ENCODE measurements at places on chromosomes 4 and X.

DNA sequence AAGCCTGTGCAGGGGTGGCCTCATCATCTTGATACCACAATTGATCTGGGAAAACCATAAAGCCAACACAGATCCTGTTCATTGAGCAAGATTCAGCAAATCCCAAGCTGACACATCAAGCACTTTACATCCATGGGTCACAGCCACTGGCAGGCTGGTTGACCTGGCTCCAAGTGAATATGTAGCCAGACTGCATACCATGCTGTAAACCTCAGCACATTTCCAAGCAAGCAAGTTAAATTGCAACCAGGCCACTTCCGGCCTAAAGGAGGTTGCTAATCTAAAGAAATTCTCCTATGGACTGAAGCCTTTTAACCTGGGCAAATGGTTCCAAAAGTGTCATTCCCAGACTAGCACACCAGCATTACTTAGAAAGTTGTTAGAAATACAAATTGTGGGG is 54.4 kb upstream of the USP26 start:
- peak; percentile 9 for DNase-seq

DNA sequence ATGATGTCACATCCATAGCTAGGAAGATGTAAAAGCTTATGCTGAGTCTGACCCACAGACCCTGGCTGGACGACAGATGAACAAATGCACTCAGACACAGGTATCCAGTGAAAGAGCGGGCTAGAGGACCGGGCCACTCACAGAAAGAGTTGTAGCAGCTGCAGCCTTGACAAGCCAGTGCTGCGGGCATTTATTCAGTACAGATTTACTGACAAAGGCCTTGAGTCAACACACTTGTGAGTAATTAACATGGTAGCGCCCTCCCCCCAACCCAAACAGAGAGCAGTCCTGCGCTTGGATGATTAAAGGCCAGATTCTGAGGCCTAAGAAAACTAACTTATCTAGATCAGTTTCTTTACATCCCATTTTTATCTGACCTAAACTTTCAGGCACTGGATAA is 244.6 kb downstream of the SPANXN4 start:
- DNase-seq, result no peak

DNA sequence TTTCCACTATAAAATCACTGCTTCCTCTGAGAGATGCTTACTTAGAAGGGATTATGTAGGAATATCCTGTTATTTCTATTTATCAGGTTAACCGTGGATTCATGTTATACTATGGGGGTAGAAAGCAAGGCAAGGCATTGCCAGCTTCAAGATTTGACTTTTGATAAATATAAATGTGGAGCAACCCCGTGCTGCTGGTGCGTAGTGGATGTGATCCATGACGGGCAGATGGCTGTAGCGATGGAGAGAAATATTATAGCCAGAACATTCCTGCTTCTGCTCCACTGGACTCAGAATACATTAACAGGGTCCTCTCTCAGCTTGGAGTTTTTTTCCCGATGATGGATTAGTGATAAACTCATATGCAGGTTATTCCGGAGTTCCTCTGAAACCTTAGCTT is 157.6 kb downstream of the TENM3 start:
- DNase-seq, result no peak

GRCh38 chr4:143773998-143774895 is 73.8 kb upstream of the FREM3 start:
- peak; percentile 50 for DNase-seq

DNA sequence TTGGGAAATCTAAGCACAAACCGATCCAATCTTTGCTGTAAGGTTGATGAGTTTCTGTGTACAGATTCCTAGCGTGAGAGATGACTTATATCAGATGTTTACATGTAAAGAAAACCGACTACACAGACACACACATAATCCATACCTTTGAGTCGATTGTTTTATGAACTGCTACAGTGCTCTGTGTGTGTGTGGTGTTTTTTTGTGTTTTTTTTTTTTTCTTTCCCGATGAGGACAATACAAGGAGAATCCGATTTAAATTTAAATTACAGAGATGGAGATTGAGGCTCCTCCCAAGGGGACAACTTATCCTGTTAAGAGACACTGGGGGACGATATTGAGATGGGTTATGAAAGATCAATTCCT is 461 bp upstream of the SLC9A6 start:
- no peak for DNase-seq

DNA sequence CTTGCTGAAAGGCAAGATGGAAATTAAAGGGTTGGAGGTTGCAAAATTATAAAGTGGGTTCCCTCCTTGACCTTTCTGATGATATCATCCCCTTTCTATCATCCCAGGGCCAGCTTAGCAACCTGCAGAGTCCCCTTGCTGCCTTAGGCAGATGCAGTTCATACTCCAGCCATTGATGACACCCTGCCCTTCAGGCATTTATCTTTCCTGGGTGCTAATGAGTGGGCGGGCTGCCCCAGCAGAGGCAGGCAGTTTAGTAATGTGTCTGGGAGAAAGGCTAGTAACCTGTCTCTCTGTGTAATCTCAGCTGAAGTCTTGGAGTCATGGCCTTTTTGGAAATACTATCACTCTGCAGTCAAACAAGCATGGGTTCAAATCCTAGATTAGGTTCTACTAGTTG is 3.8 kb upstream of the FRMPD3 start:
- DNase-seq, result no peak

- no peak for DNase-seq
Observed at GRCh38 chrX:112997991-112998390, 157.4 kb upstream of the AMOT start.

- peak; percentile 68 for DNase-seq
Observed at GRCh38 chrX:102808336-102808735, 87.8 kb downstream of the GPRASP3 start.

DNA sequence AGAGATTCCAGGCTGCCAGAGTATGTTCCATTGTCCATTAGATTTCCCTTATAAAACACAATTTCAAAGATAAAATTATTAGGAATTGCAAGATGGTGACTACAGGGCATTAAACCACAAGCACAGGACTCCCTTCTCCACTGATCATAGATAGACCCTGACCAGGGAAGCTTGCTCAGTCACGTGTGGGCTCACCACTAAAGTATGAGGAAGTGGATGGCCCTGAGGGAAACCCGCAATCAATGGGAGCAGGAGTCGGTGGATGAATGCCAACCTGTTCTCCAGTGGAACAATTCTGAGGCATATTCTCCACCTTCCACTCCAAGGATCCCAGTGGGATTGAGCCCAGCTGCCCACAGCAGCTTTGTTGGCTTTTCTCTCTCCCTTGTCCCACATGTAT is 515.7 kb downstream of the BCOR start:
- DNase-seq, result peak; percentile 53

DNA sequence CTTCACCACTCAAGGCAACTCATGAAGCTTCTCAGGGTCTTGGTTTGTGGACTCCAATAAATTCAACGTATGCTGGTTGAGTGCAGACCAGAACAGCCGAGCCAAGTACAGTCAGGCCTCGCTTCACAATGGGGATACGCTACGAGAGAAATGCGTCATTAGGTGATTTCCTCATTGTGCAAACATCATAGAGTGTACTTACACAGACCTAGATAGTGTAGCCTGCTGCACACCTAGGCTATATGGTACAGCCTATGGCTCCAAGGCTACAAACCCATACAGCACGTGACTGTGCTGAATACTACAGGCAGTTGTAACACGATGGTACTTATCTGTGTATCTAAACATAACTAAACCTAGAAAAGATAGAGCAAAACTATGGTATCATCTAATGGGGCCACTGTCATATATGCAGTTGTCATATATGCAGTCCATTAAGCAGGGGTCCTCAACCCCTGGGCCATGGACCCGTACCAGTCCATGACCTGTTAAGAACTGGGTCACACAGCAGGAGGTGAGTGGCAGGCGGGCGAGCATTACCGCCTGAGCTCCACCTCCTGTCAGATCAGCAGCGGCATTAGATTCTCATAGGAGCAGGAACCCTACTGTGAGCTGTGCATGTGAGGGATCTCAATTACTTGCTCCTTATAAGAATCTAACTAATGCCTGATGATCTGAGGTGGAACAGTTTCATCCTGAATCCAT is 31.5 kb downstream of the RTL5 start:
- no peak for DNase-seq

DNA sequence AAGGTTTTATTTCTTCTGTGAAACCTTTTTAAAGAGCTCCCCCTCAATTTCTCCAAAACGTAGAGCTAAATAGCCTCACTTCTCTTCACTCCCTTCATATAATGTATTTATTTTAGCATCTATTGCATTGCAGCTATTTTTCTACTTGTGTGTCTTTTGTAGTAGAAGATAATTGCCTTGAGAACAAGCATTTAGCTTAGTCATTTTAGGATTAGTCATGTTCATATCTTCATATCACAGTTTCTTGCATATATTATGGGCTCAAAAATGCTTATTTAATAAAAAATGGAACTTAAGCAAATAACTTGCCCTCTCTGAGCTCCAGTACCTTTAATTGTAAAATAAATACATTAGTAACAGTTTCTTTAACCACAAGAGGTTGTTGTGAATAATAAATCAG is 72.1 kb upstream of the SPANXC start:
- peak; percentile 7 for DNase-seq

DNA sequence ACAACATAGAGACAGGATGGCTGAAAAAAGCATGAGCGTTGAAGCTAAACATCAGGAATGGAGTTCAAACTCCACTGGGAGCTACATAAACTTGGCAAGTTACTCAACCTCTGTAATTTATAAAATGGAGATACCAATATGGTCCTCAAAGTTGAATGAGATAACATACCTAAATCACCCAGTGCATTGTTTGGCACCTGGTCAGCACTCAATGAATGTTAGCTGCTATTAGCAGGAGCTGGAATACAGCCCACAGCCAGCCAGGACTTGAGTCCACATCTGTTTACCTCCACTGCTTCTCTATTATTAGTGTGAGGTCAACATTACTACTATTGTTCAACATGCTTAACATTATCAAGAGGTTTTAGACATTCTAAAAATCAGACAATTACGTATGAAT is 97.9 kb downstream of the NR3C2 start:
- no peak for DNase-seq

GRCh38 chr4:153916273-153916755 is 127.4 kb upstream of the SFRP2 start:
- no peak for DNase-seq

GRCh38 chr4:174582463-174582862 is 60.2 kb upstream of the HPGD start:
- no peak for DNase-seq

DNA sequence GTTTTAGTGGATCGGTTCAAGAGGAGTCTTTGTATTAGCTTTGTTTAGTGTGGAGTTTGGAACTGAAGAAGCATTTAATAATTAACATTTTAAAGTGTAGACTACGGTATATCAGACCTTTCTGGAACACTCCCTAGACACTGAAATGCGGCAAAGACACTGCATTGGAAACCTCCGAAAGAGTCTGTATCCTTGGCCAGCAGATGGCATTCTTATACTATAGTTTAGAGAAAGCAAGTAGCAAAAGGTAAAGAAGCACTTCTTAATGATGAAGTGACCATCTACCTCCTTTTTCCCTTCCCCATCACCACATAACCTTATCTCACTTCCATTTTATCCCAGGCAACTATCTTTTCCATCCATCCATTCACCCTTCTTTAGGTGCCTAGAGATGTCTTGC is 7.6 kb downstream of the FABP2 start:
- DNase-seq, result peak; percentile 47

DNA sequence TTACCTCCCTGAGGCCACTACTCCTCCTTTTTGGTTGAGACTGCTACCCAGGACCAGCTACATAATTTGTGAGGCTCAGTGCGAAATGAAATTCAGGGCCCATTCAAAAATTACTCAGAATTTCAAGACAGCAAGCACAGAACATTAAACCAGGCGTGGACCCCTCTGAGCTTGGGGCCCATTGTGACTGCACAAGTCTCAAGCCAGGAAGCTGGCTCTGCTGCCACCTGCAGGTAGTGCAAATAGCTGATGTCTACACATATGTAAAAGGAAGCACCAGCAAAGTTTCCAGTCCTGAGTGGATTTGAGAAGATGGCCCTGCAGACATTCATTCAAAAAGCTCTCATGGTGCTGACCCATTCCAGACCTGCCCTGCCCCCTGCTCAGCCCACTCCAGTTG is 213.4 kb upstream of the LNX1 start:
- DNase-seq, result peak; percentile 28

GRCh38 chrX:23904096-23904495 is 3.6 kb downstream of the APOO start:
- DNase-seq, result no peak

GRCh38 chrX:4181782-4182407 is 468.4 kb upstream of the PRKX start:
- no peak for DNase-seq

DNA sequence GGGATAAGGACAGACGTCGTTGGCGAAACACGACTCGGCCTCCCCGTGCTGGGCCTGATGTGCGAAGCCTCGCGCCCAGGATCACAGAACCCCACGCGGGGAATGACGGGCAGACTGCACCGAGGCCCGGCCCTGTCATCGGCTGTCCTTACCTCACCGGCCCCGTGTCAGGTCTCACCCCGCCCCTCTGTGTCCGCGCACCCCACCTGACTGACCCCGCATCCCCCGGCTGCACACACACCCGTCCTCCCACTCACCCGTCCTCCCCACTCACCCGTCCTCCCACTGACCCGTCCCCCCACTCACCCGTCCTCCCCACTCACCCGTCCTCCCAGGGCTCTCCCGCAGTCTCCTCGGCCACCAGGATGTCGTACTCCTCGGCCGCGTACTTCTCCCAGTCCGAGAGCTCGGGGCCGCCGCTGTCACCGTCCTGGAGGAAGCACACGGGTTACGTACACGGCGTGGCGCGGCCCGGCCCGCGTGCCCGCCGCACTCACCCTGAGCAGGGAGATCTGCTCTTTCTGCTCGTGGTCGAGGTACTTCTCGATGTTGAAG is 19.8 kb upstream of the GTPBP6 start:
- DNase-seq, result no peak

- peak; percentile 55 for DNase-seq
Observed at GRCh38 chr4:87853108-87853507, 20.3 kb downstream of the MEPE start.

GRCh38 chrX:133726642-133727041 is 258.8 kb downstream of the GPC3 start:
- no peak for DNase-seq

- DNase-seq, result peak; percentile 22
Observed at GRCh38 chrX:136975684-136976470, 57.9 kb downstream of the GPR101 start.

DNA sequence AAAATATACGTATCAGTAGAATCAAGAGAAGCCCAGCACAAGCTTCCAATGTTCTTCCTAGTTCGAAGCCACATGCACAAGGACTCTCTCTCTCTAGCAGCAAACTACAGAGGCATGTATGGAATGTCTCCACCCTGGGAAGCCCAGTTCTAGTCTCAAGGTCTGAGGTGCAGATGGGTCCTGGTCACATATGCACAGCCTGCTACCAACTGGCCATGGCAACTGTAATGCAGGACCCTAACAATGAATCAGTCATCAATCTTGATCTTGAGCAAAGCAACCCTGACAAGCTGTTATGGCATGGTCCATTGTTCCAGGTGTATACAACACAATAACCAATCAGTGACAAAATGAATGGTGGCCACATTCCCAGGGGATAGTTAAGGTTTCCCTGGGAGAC is 55.8 kb downstream of the MBNL3 start:
- no peak for DNase-seq

- DNase-seq, result peak; percentile 17
Observed at GRCh38 chr4:825063-825970, 612 bp downstream of the CPLX1 start.

- DNase-seq, result peak; percentile 2
Observed at GRCh38 chr4:102163404-102164140, 181.7 kb downstream of the SLC39A8 start.
